ENCODE measurements at places on chromosomes 16 and 17. TPM values are rescaled to one million over a fixed set of nuclear protein-coding genes. Genes with fewer than 3 reads are reported as not detected.

Gene ZPBP2
- not detected for total RNA-seq

Gene HSPB9
- 1.2 TPM for total RNA-seq

Gene USP43
- total RNA-seq: 5.6 TPM

Gene RPL23
- total RNA-seq: 1,585 TPM

Gene AANAT
- total RNA-seq: not detected

Gene NTN1
- total RNA-seq: 4.7 TPM

GRCh38 chr16:85392756-85393673, 220.1 kb upstream of the GSE1 start:
- DNase-seq: no peak

DNA sequence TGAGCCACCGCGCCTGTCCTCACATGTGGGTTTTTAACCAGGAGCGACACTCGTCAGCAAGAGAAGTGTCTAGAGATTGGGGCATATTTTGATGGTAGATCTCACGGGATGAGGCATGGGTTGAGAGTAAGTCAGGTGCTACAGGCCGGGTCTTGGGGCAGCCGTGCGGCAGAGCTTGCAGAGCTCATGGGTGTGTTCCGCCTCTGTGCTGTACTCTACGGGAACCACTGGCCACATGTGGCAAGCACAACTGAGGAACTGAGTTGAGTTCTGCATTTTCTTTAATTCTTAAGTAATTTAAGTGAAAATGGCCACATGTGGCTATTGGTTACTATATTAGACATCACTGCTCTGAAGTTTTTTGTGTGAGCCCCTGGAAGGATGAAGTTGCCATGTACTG, 9.6 kb downstream of the CLUAP1 start:
- no peak for DNase-seq

DNA sequence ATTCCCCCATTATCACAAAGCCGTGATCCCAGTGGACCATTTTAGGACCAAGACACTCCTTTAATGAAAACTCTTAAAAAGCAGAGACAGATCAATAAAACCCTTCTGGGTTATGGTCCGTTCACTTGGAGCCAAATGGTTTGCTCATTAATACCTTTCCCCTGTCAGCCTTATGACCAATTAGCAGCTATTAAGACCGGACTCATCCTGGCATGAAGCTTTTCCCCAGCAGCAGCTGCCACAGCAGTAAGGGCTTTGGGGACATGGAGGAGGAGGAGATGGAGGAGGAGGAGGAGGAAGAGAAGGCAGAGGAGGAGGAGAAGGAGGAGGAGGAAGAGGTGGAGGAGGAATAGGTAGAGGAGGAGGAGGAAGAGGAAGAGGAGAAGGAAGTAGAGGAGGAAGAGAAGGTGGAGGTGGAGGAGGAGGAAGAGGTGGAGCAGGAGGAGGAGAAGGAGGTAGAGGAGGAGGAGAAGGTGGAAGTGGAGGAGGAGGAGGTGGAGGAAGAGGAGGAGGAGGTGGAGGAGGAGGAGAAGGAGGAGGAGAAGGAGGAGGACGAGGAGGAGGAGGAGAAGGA, 50.1 kb upstream of the IRX3 start:
- no peak for DNase-seq

GRCh38 chr16:13902052-13902451, 17.9 kb upstream of the ERCC4 start:
- no peak for DNase-seq

GRCh38 chr16:53043428-53043831, 9.3 kb downstream of the CHD9NB start:
- DNase-seq: no peak

DNA sequence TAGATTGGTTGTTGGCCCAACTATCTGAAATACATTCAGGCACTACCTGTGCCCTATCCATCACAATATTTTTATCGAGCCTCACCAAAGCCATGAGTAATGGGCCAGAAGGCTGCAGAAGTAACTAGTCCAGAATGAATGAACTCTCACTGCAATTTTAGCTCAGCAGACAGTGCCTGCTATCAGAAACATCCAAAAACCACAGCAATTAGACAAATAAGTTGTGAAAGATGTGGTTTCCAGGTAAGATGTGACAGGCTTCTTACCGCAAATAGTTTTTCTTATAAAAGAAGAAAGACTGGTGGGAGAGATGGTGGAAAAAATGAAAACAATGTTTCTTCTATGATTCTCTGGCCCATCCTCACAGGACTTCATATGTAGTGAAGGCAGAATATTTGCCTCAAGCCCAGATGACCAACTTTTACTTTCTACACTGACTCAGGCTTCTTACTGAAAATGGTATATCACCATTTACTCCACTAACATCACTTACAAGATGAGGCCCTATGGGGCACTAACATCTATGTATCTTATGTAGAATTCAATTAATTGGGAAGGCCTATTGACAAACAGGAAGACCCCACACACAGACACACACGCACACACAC, 9.8 kb upstream of the RFFL start:
- no peak for DNase-seq

GRCh38 chr16:4601036-4601863, 13.4 kb downstream of the UBALD1 start:
- DNase-seq: no peak

DNA sequence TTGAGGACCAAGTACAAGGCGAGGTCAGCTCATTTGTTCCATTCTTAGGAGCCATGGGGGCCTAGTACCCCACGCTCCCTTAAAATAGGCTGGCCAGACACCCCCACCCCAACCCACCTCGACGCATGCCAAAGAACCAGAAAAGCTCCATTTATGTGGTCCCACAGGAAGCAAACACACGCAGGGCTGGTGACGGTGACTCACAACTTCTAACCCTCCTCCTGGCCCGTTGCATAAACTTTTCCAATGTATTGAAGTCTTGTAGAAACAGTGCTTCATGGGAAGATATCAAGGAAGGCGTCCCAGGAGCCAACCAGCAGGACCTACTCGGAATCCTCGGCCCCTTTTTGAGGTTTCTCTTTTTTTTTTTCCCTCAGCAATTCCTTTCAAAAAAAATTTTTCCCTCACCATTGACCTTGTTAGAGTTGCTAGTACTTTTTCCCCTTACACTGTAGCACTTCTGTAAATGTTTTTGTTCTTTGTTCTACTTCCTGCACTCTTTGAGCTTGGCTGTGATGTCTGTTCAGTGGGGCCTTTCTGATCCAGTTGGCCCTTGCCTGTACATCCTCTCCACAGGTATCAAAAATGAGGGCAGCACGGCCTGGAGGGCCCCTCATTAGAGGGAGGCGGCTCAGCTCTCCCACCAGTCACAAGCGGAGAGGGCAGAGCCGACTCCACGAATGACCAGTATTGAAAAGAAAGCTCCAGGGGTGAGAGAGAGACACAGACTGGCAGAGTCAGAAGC, 208.3 kb downstream of the RGS9 start:
- DNase-seq: no peak

DNA sequence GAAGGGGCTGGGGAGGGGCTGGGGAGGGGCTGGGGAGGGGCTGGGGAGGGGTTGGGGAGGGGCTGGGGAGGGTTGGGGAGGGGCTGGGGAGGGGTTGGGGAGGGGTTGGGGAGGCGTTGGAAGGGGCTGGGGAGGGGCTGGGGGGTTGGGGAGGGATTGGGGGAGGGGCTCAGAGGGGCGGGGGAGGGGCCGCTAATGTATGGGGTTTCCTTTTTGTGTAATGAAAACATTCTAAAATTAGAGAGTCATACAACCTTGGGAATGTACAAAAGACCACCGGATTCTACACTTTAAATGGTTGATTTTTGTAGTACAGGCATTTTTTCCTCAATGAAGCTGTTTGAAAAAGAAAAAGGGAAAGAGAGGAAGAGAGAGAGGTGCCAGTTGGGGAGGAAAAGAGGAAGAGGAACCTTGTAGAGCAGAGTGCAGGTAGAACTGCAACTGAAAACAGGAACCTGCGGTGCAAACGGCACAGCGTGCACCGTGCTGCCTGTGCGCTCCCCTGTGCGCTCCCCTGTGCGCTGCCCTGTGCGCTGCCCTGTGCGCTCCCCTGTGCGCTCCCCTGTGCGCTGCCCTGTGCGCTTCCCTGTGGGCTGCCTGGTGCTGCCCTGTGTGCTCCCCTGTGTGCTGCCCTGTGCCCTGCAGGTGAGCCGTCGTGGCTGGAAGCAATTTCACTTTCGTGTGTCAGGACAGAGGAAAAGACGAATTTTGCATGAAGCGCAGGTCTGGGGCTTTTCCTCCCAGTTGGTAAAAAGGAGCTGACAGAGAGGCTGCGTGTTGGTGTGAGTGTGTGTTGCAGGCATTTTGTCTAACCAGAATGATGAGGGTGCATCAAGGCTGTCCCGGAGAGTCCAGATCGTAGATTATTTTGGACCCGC, 40.8 kb downstream of the METRNL start:
- no peak for DNase-seq

GRCh38 chr17:38740806-38741205, 7.3 kb downstream of the PCGF2 start:
- no peak for DNase-seq

- peak; percentile 44 for DNase-seq
These were observed 107.0 kb downstream of the CRLF3 start for GRCh38 chr17:30717291-30718098.

DNA sequence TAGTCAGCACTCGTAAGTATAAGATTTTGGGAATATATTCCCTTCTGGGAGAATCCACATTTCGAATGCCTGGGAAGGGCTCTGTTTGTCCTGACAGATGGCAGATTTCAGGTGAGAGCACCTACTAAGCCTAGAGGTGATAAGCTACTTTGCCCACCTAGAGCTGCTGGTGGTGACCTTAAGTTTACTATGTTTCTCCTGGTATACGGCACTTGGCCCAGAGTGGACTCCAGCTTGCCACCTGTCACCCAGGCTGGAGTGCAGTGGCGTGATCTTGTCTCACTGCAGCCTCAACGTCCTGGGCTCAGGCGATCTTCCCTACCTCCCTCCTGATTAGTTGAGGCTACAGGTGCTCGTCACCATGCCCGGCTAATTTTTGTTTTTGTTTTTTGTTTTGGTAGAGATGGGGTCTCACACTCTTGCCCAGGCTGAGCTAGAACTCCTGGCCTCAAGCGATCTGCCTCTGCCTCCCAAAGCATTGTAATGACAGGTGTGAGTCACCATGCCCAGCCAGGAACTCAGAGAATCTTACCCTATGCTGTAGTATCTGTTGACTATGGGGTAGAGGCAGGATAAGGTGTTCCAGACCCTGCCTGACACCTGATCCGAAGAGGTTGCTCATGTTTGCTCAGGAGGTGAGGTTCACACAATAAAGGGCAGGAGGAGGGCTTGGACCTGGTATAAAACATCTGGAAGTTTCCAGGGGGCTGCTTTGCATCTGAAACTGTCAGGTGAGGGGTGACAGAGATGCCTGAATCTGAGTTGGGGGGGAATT, at the start of gene ZG16:
TSS of gene ZG16 (plus strand) at position 681 of the 775 bp plus-strand sequence. CDS start 1,011 bp downstream, outside the sequence.
- no peak for DNase-seq

GRCh38 chr16:70573451-70574121, 50.0 kb downstream of the SF3B3 start:
- no peak for DNase-seq

DNA sequence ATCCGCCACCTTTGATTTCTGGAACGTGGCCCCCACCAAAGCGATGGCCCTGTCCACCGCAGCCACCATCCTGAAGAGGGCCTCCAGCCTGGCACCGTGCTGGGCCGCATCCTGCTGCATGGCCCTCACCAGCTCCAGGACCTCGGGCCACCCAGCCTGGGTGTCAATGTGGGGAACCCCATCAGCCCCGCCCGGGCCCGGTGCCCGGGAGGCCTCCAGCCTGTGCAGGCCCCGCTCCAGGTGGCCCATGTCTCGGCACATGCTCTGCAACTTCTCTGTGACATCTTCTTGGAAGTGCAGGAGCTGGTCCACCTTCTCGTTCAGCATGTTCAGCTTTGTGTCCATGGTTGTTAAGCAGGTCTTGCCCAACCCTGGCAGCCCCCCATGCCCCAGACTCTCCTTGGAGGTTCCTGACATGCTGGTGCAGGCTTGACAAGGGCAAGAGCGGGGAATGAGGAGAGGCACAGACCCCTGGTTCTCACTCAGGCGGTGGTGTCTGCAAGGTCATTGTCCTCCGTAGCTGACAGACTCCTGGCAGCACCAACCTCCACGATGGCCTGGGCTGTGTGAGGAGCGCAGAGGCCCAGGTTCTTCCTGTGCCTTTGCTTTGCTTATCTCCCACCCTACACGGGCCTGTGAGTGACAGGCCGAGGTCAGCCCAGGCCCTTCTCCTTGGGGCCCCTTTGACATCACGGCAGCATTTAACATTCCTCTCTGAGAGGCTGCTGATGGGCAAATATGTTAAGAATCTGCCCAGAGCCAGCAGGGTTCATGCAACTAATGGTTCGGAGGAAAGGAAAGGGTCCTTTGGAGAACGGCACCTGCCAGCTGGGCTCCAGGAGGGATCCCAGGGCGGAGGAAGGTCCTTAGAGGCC, at the start of gene MYLK3:
TSS of gene MYLK3 (minus strand) at position 568 of the 875 bp plus-strand sequence. CDS start at position 417, 151 bp downstream.
- DNase-seq: no peak

- no peak for DNase-seq
These were observed 615.7 kb upstream of the SALL1 start for GRCh38 chr16:51766739-51767138.

DNA sequence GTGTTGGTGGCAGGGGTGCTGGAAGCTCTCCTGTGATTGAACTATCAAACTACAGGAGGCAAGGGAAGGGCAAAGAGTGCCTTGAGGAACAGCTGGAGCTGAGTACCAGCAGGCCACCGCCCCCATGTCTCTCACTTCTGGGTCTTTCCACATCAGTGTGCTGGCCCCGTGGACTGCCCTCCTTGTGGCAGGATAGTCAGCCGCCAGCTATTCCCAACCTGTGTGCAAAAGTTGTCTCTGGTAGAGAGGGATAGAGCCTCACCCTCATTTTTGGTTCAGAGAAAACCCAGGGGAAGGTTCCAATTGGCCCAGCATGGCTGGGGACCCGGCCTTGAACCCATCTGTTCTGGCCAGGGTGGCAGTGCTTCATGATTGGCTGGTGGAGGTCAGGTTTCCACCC, 211.8 kb downstream of the IRF8 start:
- no peak for DNase-seq

DNA sequence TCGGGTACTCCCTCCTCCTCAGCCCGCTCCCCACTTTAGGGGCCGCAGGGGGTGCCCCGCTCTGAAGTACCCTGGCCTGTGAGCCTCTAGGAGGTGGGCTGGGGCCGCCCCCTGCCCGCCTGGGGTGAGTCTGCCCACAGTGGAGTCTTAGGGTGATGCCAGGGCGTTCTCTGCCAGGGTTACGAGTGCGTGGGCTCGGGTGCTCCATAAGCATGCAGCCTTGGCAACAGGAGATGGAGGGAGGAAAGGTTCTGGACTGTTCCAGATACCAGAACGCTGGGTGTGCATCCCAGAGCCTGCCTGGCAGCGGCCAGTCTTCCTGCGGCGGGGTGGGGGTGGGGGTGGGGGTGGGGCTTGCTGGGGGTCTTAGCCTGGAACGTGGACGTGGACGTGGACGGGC, 15.9 kb downstream of the CACNA1H start:
- no peak for DNase-seq

DNA sequence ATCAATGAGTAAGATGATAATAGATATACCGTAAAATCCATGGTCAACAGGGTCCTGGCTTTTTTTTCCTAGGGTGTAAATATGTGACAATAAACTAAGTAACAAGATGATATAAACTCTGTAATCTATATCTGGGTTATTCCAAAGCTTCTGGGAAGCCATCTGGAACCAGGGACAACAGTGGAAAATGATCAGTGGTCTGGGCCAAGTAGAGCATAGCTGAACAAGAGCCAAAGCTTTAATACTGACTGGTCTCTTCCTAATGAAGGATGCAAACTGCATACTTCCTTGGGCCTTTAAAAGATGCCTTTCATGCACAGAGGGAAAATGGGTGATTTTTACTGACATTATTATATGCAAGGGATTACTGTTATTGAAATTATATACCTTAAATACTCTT, 8.9 kb downstream of the CA10 start:
- DNase-seq: no peak

All from vagina (tissue), 2 donors.